ENCODE measurements at places on chromosomes 2 and 18.
A peak's percentile ranks its signal among the peaks of the same experiment; 100 is the strongest.

DNA sequence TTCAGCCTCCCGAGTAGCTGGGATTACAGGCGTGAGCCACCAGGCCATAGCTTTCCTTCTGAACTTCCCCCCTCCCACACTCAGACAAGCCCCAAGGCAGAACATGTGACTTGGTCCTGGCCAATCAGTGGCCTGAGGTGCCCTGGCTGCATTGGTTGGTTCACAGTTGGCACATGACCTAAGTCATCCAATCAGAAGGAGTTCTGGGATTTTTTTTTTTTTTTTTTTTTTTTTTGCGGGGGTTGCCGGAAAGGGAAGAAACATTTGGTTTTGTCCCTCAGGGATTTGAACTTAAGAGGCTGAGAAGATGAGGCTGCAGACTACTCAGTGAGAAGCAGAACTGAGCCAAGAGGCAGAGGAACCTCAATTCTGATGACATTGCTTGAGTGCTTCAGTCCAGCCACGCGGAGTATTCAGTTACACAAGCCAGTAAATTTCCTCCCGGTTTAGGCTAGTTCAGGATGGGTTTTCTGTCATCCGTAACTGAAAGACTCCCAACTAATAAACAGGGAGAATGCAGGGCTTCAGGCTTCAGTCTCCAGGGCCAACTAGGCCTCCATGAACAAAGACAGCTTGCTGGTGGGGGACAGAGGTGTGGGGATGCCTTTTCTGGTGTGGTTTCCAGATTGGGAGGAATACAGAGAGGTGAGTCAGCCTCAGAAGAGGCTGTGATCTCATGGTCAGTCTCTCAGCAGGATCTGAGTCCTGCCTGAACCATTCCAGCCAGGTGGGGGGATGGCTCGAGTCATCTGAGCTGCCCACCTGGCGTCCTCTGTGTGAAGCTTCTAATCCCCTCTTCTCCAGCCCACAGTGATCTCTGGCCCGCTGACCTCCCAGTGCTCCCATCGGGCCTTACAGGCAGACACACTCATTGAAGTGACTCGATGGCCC is 9.2 kb downstream of the PTMA start:
- no peak for DNase-seq

DNA sequence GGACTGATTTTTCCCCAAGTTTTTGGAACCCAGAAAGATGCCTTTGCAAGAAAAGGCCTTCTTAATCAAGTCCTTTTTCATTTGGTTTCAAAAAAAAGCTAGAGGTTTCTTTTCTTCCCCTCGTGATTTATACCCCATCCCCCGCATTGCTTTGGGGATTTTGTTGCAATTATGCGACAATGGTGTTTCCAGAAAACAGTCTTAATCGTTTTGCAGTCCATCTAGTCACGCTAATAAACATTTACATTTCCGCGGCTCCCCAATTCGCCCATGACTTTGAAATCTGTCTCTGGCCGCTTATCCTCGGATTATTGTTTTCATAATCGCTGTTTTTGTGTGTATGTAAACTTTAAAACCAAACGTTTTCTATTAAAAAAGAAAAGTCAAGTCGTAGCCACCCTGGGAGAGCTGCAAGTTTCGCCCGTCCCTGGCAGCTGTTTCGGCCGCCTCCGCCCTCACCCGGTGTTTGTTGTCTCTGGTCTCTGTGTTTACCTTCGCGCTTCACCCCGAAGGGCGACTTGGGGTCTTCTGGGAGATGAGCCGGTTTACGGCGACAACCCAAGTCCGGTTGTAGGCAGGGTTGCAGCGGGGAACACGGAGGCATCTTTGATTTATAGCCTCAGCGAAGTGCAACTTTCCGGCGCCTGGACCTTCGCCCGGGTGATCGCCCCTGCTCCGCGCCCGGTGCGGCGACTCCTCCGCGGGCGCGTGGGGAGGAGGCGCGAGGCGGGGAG is 667 bp downstream of the SP9 start:
- no peak for DNase-seq

- no peak for DNase-seq
These were observed 32.3 kb downstream of the STEAP3 start for GRCh38 chr2:119255760-119256581.

GRCh38 chr2:75549401-75550253 is 11.1 kb downstream of the EVA1A start:
- DNase-seq, result no peak

GRCh38 chr2:88815282-88815681 is 123.8 kb downstream of the RPIA start:
- no peak for DNase-seq

GRCh38 chr18:53551868-53552426 is 672.5 kb downstream of the MBD2 start:
- DNase-seq, result no peak

DNA sequence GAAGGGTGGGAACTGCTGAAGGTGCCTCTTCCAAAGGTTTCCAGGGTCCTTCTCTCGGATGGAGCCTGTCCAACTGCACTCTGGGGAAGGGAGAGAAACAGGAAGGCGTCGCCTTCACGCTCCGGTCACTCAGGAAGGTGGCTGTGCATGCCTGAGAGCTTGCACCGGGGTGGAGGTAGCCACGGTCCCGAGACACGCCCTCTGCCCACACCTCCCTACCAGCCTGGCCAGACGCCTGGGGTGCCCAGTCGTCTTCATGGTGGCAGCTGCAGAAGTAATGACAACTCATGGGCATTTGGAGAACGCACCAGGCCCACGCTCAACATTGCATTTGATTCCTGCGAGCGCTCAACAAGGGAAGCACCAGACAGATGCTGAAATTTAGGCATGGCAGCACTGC is 59.9 kb downstream of the ADNP2 start:
- DNase-seq, result no peak

DNA sequence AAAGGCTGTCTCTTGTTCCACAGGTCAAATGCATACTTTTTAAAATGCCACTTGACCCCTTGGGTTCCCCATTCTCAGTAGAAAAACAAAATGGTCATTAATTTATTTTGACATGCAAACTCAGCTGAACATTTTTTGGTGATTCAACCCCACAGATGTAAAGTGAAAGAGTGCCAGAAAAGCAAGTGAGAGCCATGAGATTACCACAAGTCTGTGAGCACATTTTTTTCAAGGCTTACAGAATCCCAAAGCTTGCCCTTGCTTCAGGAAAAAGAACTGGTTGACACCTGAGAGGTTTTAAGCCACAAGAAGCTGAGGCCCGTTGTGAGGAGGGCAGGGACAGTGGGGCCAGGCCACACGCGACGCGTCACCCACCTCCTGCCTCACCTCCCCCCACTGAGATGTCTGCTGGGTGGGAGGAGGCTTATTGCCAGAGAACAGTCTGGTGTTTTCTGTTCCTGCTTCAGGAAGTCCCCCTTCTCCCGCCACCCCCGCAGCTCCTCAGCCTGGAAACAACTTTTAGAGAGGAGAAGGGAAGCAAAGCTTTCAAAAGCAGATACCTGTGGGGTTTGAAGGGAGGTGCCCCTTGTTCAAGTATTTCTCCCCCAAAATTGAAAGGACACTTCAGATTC is 70.4 kb upstream of the CYP1B1 start:
- peak; percentile 20 for DNase-seq

DNA sequence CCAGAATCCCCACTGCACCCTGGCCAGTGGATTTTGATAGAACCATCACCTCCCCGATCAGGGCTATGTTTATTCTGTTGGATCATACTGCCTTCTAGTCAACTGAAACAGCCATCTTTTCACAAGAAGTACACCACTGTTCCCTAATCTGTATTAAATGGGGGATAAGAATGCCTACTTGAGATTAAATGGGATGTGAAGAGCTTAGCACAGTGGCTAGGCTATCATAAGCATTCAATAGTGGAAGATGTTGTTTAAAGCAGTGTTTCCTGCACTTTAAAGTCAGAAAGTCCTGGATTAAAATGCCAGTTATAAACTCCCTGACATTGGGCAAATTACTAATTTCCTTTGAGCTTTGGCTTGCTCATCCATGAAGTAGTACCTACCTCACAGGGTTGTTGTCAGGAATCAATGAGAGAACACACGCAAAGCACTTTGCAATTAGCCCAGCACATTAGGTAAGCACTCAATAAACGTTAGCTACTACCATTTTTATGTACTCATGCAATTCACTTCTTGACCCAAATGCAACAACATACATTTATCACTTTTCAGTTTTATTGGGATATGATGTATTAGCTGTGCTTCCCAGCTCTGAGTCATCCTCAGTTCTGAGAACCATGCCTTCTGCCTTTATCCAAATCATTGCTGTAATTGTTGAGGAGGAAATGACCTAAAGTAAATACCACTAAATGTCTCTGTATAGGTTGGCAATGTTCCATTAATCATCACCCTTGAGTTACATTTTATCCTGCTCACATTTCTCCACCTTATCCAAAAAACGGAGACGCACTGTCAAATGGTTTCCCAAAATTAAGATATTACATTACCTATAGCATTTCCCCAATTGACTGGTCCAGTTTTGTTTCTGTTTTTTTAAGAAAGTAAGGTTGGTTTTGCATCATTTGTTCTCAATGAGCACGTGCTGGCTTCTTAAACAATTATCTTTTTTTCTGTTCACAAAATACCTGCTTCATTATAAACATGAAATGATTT is 2.1 kb downstream of the TMEM247 start:
- DNase-seq, result no peak

GRCh38 chr2:2134037-2134436 is 197.0 kb downstream of the MYT1L start:
- no peak for DNase-seq

GRCh38 chr2:18752022-18752493 is 162.7 kb upstream of the NT5C1B start:
- DNase-seq, result no peak

GRCh38 chr2:18423636-18424035 is 136.8 kb downstream of the RDH14 start:
- no peak for DNase-seq

- no peak for DNase-seq
These were observed 79.8 kb upstream of the CYRIA start for GRCh38 chr2:16745466-16745865.

GRCh38 chr2:62587592-62587991 is 81.6 kb upstream of the TMEM17 start:
- no peak for DNase-seq

DNA sequence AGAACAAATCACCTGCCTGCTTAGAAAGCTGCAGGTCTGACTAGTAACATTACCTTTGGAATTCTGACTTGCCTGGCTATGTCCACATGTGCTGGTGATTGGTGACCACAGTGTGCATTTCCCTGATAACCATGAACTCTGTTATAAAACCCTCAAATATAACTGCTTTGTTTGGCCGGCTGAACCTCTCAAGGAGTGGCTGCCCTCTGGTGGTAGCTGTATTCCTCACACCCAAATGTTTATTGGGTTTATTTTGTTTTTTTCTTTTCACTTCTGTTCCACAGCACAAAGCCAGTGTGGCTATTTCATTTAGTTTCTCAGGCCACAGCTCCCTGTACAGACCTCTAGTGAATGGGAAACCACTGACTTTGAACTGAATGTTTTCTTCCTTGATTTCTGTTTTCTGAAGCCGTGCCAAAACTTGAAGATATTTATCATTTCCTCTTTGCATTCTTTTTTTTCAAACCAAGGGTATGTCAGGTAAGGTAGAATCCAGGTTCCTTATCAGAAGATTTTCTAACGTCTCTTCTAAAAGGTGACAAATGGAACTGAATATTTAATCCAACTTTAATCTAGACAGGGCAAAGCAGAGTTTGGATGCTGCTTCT is 549.0 kb upstream of the VRK2 start:
- DNase-seq, result no peak

GRCh38 chr2:151374436-151374835 is 17.0 kb downstream of the TNFAIP6 start:
- DNase-seq, result no peak

DNA sequence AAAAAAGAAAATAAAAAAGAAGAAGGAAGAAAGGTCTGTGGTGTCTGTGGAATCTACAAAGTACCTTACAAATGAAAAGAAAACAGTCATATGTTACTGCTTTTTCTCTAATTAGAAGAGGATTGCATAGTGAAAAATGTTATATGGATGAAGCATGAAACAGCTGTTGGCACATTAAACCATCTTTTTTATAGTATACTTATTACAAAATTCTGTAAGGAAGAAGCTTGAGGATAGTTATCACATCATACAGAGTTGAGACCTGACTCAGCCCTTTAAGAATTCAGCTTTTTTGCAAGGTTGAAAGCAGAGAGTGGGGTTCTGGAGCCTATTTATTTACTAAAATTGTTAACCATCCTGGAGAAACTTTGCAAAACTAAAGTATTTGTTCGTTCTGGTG is 222.7 kb downstream of the PHLPP1 start:
- no peak for DNase-seq

DNA sequence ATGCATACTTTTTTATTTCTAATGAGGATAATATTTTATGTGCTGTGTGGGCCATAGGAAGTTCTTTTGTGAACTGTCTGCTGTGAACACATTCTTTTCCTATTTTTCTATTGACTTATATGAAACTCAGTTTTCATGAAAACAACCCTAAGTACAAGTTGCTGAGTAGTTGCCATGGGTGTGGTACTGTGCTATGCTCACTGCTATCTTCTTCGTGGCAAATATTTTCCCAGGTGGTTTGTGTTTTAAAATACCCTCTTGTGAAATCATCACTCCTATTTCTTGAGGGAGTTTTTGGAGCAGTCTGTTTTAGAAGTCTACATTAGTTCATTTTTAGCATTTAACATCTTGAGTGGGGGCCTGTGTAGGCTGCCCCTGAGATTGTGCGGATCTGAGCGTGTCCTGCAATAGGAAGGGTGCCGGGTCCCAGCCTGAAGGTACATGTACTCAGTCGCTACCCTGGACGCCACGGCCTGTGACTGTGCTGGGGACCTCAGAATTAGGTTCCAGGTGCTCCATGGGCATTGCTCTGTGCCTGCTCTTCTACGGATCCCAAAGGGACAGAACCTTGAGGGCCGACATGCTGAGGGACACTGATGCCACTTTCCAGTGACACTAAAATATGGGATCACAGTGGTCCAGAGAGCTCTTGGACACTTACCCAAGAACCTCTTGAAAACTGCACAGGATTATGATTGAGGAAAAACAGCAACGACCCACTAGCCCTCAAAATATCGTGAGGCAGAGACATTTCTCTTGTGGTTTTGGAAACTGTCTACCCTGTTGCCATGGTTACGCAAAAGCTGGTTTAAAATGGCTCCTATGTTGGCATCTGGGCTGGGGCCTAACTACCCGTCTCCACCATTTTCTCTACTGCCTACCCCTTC is 480.4 kb downstream of the TGIF1 start:
- no peak for DNase-seq

DNA sequence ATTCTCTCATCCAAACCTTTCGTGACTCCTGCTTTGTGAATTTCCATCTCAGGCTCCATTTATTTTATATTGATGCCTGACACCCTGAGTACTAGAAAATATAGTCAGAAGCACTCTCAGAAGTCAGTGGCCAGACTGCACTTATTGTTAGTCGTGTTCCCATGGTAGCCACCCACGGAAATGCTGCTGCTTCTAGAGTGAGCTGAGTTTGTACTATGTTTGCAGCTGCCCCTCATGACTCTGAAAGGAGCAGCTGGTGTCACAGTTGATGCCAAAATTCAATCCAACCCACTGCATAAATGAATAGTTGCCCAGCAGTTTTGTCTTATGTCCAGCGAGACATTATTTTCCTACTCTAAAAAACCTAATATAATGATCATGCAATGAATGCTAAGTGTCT is 265.2 kb upstream of the SPHKAP start:
- DNase-seq, result no peak

DNA sequence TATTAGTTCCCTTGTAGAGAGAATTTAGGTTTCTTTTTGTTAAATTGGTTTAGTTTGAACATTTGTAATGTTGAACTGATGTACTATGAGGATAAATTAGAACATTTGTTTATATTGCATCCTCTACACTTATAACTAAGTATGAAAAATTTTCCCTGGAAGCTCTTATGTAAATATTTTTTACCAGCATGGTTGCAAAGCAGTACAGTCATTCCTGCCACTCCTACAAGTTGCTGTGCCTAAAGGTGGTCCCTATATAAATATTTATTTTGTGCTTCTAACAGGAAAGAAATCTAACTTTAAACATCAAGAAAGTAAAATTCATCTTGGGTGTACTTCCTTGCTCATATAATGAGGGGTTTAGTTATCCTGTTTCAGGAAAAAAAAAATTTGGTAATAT is 14.2 kb downstream of the TWSG1 start:
- DNase-seq, result no peak
